ENCODE measurements at places on chromosomes 4 and X.

DNA sequence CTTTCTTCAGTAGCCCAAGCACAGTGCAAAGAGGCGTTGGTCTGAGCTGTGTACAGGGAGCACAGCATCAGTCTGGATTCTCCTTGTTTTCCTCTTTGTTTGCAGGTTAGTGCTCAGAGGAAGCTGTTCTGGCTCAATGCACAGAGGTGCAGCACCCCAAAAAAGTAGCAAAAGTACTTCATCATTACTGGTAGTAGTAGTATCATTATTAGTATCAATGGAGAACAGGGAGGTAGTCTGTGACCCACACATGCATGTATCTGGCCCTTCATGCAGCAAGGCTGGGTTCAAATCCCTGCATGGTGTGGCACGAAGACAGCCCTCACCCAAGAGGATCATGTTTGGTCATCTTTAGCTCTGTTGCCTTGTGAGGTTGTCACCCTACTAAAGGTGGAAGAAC, 68.7 kb downstream of the CXXC4 start:
- DNase-seq: no peak

GRCh38 chr4:46211406-46211805, 87.6 kb upstream of the GABRG1 start:
- no peak for DNase-seq

DNA sequence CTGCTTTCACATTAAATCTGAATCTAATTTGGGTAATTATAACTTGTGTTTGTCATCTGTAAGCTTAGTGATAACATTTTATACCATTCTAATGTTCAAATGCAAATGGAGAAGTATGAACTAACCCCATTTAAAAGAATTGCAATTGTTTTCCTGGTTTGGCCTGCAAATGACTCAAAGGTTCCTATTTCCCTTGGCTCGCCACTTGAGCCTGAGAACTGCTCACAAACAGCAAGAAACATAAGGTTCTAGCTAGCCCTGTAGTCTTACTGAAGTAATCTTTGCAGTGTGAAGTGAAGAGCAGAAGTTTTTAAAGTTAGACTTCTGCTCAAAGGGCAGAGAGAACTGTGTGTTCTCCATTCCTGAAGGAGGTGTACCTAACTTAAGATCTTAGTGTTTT, 27.2 kb downstream of the UPRT start:
- no peak for DNase-seq

DNA sequence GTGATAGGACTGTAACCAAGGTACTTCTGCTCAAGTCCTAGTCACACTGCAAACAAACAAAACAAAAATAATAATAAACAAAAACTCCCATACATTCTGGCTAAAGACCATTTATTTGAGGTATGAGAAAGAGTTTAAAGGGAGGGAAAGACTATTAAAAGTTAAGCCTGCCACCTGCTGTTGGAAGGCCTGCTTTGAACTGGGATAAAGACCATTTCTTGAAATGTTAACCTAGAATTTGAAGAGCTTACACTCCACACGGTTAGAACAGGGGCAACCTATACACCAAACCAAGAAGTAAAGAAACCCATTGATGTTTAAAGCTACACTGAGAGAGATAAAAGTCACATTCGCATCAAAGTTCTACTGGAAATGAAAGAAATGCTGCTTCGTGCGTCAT, 548.7 kb upstream of the DIPK2B start:
- DNase-seq: no peak

DNA sequence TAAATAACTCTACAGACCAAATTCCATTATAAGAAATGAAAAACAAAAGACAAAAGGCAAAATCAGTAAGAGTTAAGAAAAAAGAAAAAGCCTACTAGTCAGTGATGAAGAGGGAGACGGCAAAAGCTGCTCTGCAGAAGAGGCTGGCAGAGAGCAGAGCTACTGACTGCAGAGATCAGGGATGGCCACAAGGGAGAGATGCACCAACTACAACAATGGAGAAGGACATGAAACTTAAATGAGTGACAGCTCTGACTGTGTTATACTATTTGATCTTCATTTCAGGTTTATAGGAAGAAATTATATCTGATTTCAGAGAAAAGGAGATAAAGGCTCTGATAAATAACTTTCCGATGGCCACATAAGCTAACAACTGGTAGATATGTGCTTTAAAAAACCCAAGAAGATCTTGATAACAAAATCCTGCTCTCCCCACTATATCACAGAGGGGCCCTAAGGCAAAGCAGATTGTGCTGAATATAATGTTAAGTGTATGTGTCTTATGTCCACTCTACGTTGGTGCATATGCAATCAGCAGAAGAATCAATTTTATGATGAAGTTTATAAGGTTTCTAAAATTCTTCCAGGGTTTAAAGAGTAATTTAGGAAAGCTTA, 58.4 kb upstream of the COX18 start:
- DNase-seq: no peak

DNA sequence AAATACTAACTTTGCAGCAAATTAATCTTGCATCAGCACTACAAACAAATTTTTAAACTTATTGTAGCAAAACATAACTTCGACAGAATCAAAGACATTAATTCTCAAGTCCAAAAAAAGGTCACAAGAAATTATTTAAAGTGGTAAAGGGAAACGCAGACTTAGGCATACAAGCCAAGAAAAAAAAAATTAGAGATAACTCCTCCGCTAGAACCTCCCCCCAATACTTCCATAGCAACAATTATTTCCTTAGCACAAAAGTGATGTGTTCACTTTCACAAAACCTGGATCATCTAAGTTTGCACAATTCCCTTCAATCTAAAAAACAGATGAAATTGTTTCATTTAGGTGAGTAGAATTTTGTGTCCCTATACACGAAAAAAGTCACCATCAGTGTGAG, 1.1 kb downstream of the LRBA start:
- no peak for DNase-seq

DNA sequence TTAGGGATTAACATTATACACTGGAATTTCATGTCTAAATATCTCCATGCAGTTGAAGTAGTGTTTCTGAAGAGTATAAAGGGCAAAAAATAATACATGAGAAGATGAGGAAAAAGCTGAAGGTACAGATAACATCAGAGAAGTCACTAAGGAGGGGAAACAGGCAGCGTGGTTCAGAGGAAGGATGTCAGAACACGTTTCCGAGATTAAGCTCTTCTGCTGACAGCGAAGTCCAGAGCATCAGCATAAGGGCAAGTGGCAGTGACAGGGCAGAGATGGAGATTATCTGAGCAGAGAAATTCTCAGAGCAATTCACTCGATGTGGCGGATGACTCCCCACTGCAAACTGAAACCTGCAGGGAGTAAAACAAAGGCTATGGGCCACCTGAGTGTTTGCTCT, 443.2 kb upstream of the FRG1 start:
- no peak for DNase-seq

DNA sequence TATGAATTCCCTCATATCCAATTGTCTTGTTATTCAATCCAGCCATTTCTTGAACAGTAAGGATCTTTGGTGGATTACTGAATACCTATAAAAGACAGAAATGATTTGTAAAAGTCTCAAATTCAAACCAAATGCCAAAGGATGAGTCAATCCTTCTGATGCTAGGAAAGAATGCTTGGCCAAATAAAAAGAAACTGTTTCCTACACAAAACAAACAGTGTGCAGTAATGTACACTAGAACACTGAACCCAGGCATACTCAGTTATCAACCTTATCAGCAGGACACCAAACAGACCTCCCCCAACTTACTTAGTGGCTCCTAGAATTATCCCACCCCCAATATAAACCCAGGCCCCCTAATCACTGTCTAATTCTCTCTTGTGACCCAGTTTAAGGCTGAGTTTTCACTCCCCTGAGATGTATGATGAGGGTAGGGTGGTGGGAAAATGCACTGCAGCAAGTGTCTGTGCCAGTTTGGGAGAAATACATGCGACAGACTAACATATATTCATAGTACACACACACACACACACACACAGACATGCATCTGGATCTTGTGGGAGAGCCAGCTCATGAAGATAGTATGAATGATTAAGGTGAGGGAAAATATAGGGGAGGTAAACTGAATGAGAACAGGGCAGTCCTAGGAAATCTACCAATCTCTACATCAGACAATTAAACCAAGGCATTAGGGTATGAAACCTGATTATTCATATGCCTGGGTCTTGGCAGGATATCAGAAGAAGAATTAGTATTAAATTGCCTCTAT, 35.0 kb downstream of the CLDN2 start:
- DNase-seq: no peak

- DNase-seq: no peak
Measured at GRCh38 chr4:3707423-3708102, 58.6 kb upstream of the ADRA2C start.

DNA sequence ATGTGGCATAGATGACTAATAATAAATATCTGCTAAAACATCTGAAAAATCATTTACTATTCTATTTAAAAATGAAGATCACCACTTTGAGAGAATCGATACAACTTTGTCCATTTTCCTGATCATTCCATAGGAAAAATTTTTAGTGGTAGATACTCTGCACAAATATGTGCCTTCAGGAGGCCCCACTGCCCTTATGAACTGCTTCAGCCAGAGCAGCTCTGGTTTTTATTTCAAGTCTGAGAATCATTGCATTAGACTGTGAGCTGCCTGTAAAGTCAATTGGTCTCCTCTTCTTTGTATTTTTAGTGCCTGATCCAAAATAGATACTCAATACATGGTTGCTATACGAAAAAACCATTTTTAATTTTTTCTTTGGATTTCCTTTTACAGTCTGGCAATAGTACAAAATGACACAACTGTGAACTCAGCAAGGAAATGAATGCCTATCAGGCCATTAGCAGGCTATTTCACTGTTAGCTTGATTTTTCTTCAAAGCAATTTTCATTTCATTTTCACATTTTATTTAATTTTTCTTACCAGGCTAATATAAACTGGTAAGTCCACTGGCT, 69.1 kb downstream of the SHISA3 start:
- DNase-seq: no peak

- no peak for DNase-seq
Measured at GRCh38 chrX:105618393-105619101, 203.8 kb upstream of the NRK start.

DNA sequence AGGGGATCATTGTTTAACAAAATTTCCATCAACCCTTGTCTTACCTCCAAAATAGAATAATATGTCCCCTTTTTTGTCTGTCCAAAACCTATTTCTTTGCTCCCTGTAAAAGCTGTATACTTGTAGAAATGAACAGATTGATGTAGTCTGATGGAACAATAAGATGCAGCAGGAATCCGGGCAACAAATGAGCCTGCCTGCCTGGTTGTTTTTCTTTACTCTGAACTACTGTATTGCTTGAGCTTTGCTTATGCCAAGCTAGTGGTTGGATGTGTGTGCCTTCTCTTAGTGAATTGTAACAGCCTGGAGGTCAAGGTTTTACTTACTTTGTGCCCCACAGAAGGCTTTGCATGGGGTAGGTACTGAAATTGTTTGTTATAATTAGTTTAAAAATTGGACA, 116.2 kb upstream of the TLL1 start:
- DNase-seq: no peak

DNA sequence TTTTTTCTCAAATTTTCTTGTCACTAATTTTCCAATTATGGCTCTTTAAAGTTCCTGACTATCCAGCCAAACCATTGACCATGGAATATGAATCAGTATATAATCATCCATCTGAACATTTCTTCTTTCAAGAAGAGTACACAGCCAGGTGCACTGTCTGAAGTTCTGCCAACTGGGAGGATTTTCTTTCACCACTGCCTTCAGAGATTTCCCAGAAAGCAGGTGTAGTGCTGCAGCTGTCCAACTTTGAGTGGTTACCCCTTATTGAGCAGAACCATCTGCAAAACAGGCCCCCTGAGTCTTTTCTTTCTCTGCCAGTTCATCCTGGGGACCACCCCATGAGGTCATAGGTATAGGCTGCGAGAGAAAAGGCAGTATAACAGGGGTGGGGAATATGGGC, 1213.2 kb downstream of the RAPGEF2 start:
- no peak for DNase-seq

GRCh38 chrX:15469613-15470012, 23.5 kb downstream of the PIR start:
- no peak for DNase-seq

DNA sequence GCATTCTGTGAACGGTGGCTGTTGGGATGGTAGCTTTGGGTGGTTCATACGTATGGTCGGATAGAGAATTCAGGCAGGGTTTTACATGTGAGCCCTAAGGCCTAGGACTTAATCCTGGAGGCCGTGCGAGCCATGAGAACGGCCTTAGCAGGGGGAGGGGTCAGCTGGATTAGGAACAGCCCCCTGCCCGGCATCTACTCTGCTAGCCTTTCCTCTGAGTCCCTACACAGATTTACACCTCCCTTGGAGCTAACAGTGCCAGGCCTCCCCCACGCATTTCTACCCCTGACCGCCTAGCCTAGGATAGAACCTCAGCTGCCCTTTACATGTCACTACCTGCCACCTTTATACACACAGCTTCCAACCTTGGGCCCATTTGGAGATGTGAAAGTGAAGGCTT, 7.1 kb downstream of the PRAF2 start:
- no peak for DNase-seq

- DNase-seq: no peak
Measured at GRCh38 chr4:159117968-159118367, 15.1 kb downstream of the RAPGEF2 start.

DNA sequence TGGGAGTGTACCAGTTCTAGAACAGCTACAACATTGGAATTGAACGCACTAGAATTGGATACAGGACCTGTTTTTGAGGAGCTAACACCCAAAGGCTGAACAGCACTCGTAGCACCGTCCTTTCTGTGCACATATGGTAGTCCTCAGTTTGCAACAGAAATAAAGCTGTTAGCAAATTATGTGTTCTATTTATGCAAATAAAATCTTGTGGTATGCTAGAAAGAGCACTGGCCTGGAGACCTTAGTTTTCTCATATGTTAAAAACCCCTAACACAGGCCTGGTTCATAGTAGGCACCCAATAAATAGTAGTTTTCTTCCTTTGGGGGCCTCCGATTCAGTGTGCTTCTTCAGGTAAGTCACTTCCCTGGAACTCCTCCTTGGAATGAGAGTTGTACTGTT, 140.3 kb downstream of the AR start:
- no peak for DNase-seq

DNA sequence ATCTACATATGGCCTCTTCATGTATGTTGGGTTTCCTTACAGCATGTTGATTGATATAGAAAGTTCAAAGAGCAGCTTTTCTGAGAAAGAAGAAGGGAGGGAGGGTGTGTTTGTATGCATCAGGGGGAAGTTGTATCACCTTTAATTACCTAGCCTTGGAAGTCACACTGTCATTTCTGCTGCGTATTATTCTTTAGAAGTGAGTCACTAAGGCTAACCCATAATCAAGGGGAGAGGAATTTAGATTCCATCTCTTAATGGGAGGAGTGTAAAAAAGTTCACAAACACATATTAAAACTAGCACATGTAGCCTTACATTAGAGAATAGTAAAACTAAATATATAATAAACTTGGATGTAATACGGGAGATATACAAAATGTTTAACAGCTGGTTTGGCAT, 86.5 kb upstream of the CBLL2 start:
- DNase-seq: no peak

GRCh38 chr4:76732246-76732645, 165.7 kb downstream of the SOWAHB start:
- DNase-seq: no peak
